ENCODE measurements at places on chromosomes 16 and 17.

GRCh38 chr17:2689411-2690164 is 22.0 kb downstream of the CLUH start:
- no peak for DNase-seq

DNA sequence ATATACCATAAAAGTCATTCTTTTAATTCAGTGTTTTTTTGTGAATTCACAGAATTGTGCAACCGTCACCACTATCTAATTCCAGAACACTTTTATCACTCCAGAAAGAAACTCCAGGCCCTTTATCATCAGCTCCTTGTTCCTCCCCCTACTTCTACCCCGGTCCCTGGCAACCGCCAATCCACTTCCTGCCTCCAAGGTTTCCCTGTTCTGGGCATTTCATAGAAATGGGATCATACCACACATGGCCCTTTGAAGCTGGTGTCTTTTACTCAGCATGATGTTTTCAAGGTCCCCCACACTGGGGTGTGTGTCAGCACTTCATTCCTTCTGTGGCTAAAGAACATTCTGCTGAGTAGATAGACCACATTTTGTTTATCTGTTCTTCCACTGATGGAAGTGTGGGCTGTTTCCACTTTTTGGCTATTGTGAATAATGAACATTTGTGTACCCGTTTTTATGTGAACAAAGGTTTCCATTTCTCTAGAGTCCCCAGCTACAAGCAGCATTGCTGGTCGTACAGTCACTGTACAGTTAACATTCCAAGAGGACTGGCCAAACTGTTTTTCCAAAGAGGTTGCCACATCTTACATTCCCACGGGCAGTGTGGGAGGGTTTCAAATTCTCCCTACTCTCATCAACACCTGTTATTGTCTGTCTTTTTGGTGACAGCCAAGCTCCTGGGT is 75.8 kb upstream of the ZNF469 start:
- no peak for DNase-seq

GRCh38 chr17:81033535-81034167 is 1.3 kb upstream of the BAIAP2 start:
- DNase-seq, result no peak

GRCh38 chr17:48843187-48843900 is 12.5 kb downstream of the CALCOCO2 start:
- DNase-seq, result no peak

GRCh38 chr17:76869496-76870376 is 1.5 kb downstream of the MGAT5B start:
- no peak for DNase-seq

- peak; percentile 55 for DNase-seq
These were observed 28.3 kb downstream of the VPS35L start for GRCh38 chr16:19583665-19584300.

GRCh38 chr17:10198509-10199249 is at the start of gene GAS7:
Gene GAS7, minus strand, starts transcription at chr17:10198606.
- no peak for DNase-seq

DNA sequence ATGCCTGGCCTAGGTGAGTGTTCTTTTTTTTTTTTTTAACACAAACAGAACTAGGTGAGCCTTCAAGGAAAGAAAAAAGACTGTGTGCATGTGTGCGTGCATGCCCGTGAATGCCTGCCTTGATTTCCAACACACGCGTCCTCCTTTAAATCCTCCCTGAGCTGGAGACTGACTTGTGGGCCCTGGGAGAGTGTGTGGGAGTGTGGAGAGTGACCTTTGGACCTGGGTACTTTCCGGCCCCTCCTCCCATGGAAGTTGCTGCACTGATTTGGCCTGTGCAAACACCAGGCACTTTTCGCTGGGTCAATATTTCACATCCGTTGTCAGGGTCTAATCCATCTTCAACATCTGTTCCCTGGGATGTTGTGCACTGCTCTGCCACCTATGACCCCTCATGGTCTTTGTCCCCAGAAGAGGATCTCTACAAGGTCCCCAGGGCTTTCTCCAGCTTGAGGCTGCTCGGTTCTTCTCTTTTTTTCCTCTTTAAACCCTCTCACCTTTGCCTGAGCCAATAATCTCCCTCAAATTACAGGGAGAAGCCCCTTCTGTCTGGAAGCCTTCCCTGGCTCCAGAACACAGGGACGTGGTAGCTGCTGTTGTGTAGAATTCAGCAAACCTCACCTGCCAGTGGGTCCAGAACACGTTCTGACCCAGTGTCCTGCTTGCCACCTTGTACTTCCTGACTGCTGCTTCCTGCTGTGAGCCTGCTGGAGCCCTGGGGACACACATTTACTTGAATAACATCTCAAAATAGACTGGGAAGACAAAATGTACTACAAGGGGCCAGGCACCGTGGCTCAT is 20.8 kb upstream of the ATP5MC1 start:
- no peak for DNase-seq

All from NCI-H1436 (cell line).